ENCODE measurements at places on chromosomes 13 and 19.
A peak's percentile ranks its signal among the peaks of the same experiment; 100 is the strongest.

GRCh38 chr13:25677956-25678355 is 306.2 kb downstream of the ATP8A2 start:
- no peak for DNase-seq

DNA sequence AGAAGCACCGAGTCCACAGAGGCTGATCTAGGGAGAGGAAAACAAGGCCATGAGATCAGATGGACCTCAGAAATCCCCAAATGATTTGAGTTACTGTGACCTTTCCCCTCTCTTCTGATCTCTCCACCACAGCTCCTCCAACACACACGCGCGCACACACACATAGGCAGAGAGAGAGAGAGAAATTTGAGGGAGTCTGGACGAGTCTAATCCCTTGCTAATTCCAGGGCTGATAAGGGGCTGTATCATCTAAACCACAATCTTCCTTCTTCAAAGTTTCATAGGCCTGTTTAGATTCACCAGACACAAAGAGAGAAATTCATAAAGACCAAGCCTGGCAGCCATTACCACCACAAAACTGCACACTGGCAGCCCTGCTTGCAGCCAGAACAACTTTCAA is 8.6 kb downstream of the ZFP82 start:
- no peak for DNase-seq

DNA sequence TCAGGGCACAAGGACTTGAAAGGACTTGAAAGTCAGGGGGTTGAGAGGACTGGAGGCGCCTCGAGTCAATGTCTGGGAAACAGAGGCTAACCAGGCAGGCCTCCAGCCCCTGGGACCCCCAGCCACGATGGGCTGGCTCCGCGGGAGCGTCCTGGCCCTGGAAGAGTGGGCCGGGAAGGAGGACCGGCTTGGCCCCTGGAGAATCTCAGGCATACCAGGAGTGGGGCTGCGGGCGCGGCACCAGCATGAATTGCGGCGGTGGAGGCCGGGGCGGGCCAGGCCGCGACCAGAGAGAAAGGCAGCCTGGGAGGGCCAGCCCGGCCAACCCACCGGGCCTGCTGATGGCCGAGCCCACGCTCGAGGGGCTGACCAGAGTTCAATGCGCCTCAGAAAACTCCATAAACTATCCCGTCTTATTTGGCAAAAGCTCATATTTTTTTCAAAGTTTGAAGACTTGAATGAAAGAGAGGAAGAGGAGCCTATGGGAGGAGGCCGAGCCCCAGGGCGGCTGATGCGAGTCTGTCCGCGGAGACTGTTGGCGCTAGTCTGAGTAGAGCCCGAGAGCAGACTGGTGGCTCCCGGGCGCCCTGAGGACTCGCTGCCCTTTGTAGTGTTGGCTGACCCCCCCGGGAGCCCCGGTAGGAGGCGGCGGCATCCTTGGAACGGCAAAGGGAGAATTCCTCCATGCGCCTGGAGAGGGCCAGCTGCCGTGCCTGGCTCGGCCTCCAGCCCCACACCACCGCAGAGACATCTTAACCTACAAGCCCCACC is 68.0 kb downstream of the MLLT1 start:
- no peak for DNase-seq

DNA sequence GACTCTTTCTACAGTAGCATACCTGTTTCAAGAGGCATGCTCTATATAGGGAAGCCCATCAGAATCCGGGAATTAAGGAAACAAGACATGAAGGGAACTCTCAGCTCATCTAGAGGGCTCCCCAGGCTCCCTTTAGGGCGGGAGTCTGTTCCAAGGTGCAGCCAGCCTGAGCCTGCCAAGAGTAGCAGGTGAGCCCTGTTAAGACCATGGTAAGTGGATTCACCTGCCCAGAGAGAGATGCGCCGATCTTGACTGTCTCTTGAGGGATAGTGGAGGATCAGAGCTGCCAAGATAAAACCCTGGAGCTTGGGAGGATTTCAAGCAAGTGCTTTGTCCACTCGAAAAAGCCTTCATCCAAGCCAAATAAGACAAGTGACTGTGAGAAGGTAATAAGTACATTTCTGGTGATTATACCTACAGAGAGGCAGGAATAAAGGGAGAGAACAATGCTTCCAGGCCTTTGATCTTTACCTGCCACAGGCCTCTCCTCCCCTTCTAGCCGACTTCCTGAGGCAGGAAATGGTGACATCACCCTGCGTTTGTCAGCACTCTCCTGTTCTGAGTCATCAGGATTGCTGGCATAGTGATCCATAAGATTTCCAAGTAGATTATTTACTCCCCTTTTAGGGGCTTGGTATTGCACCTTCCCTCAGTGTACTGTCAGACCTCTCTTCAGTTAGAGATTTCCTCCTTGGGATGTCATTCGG is 31.5 kb downstream of the KLF5 start:
- peak; percentile 58 for DNase-seq

- peak; percentile 83 for DNase-seq
These were observed 984 bp downstream of the SIX5 start for GRCh38 chr19:45767881-45768654.

GRCh38 chr19:32308431-32309077 is 36.9 kb upstream of the ZNF507 start:
- no peak for DNase-seq

DNA sequence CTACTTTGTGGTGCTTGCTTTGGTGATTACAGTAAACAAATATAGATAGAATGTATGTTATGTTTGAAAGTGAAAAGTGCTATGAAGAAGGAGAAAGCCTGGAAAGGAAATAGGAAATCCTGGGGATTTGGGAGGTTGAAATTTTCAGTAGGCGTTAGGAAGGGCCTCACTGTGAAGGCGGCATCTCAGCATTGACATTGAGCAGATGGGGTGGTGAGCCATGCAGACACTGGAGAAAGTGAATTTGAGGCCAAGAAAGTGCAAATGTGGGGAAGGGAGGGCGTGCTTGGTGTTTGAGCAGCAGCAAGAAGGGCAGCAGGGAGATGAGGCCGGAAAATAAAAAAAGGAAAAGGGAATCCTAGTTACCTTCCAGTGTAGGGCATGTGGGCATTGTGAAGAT is 20.3 kb downstream of the SOX21 start:
- DNase-seq, result no peak

DNA sequence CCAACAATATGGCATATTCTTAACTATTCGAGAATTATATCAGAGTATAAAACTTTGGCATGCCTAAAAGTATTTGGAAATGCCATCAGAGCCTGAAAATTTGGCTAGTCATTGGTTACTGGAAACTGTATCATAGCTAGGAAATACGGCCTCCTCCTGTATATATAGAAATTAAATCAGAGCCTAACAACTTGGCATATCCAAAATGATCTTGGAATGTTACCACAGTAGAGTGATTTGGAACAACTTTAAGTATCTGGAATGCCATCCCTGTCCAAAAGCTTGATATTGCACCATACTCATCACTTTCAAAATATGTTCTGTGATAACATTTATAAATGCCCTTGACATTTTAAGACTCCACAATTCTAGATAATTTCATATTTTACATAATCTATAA is 335.8 kb downstream of the SLITRK1 start:
- DNase-seq, result no peak

- DNase-seq, result peak; percentile 23
These were observed 53.4 kb downstream of the PDS5B start for GRCh38 chr13:32639502-32640105.

GRCh38 chr13:72403396-72404010 is 323.9 kb downstream of the MZT1 start:
- no peak for DNase-seq

GRCh38 chr19:42328106-42328505 is 2.7 kb downstream of the MEGF8 start:
- no peak for DNase-seq

DNA sequence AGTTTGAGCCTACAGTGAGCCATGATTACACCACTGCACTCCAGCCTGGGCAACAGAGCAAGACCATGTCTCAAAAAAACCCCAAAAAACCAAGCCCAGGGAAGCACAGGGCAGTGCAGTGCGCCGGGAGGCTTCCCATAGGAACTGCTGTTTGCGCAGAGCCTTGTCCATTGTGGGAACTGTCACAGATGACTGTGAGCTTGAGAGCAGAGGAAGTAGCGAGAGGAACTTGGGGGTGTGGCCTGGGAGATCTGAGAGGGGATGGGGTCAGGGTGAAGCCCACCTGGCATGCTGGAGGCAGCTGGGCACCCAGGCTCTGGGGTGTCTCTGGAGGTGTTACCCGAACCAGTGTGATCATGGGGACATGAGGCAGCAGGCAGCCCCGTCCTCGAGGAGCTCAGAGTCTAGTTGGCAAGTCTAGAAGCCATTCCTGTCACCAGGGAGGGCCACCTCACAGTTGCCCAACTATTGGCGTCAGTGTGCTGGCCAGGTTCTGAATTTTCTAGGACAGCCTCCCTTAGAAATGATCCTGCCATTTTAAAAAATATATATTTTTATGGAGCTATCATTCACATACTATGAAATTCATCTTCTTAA is 10.4 kb downstream of the KDM4B start:
- no peak for DNase-seq

DNA sequence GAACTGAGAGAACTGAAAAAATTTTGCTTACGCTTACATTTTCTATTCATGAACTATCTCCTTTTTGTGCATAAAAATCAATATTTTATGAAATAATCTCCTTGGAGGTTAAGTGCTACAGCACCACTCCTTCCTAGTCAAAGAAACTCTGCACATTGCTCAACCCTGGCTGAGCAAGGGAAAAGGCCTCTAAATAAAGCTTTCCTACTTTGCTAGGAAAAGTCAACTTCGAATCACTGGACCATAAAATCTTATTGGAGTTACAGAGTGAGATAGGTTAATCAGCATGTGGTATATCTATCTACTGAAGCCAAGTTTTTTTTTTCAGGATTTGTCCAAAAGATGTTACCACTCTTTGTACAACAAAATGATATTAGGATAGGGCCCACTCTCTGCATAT is 57.5 kb upstream of the HMGB1 start:
- DNase-seq, result no peak

DNA sequence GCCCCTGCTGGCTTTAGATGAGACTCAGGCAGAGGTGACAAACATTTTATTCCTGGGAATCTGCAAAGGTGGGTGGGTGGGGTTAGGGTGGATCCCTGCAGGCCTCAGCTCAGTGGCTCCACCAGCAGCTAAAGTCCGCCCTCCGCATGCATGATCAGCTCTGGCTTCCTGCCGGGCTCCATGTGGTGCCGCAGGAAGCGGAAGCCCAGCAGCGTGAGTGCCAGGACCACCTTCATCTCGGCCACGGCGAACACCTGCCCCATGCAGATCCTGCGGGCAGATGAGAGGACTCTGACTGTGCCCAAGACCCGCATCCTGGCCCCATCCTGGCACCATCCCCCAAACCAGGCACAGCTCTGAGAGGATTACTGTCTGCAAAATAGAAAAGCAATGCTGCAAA is 26.3 kb downstream of the CYP4F2 start:
- no peak for DNase-seq

DNA sequence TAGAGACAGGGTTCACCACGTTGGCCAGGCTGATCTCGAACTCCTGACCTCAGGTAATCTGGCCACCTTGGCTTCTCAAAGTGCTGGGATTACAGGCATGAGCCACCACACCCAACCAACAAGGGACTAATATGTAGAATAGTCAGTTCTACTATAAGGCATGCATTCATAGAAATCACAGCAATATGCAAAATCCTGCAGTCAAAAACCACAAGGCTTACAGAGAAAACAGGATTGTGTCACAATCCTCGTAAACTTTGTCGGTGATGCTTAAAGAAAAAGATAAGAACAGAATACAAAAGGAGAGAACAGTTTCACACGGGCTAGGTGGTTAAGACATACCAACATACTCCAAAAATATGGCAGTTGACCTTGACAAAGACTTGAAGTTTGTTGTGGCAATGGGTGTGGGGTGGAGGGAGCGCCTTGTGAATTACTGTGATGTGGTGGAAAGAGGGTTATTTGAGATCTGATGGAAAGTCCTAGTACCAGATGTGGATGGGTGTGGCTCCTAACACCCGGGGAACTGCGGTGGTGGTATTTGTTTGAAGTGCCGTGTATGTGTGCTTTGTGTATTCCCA is 12.4 kb downstream of the NOSIP start:
- DNase-seq, result no peak

DNA sequence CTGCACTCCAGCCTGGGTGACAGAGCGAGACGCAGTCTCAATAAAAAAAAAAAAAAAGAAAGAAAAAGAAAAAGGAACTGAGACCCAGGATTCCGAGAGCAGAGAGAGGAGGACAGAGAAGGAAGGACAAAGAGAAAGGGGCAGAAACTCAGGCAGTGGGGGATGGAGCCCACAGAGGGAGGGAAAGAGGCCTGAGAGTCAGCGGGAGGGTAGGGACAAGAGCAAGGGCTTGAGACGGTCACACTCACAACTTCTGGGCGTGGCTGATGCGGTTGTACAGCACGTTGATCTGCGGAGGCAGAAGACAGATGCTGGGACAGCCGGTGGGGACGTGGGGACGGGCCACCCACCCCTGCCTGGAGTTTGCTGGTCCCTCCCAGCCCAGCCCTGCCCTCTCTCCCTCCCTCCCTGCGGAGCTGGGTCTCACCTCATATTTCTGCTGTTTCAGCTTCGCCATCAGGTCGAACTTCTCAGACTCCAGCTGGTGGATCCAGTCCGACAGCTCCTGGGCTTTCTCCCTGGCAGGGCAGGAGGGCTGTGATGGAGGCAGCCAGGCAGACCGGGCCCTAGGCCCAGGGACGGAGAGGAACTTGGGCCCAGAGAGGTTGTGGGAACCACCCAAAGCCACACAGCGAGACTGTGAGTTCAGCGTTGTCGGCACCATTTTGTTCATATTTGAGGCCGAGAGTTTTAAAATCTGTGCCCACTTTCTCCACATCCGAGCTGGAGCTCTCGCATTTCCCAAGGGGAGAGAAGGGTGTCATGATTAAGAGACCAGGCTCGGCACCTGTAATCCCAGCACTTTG is 15.2 kb downstream of the TNNT1 start:
- no peak for DNase-seq

DNA sequence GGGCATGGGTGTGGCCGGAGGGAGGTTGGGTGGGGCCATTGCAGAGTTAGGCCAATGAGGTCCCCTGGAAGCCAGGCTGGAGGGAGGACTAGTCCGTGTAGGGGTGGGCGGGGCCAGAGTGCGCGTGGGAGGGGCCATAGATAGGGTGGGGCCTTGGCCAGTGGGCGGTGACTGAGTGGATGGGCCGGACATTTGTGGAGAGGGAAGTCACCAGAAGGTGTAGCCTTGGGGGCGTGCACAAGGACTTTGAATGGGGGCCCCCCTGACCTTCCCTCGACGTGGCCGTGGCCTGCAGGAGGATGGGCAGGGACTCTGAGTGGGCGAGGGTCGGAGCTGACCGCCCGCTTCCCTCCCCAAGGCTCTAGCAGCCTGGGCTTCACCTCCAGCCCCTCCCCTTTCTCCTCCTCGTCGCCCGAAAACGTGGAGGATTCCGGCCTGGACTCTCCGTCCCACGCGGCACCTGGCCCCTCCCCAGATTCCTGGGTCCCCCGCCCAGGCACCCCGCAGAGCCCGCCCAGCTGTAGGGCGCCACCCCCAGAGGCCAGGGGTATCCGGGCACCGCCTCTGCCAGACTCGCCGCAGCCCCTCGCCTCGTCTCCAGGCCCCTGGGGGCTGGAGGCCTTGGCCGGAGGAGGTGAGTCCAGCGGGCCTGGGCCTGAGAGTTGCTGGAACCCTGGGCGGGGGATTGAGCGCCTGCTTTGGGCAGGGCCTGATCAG is 16.5 kb upstream of the B3GNT3 start:
- no peak for DNase-seq

All from Calu3 (cell line).